Activated CD8-positive, alpha-beta T cell treated with anti-CD3 and anti-CD28 coated beads for 36 hours (primary cell): ENCODE measurements at places on chromosomes 6 and 20. TPM values are rescaled to one million over a fixed set of nuclear protein-coding genes. Genes with fewer than 3 reads are reported as not detected.

The HLA-A gene
- total RNA-seq: 1,275 TPM

The HFE gene
- total RNA-seq: 0.56 TPM

The ADGB gene
- not detected for total RNA-seq

The RIPPLY2 gene
- not detected for total RNA-seq

DNA sequence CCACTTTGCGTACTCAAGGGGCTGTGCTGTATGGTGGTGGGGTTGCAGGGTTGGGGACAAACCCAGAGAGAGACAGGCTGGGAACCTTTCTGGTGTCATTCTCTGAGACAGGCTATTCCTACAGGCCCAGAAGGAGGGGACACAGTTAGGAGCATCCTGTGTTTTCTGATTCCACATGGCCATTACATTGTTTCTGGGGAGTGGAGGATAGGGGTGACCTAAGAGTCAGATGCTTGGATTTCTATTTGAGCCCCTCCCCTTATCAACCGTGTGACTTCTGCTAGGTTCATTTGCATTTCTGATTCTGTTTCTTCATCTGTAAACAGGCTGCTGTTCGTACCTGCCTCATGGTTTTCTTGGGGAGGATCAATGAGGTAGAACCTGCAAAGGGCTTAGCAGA is 29.4 kb upstream of the EPB41L1 start:
- H3K27me3 ChIP-seq: no peaks in the 10 kb centered on the region
- no peak overlapping the region for H3K4me3 ChIP-seq
- H3K27ac ChIP-seq: no peak overlapping the region
- H3K36me3 ChIP-seq: no peaks in the 10 kb centered on the region

DNA sequence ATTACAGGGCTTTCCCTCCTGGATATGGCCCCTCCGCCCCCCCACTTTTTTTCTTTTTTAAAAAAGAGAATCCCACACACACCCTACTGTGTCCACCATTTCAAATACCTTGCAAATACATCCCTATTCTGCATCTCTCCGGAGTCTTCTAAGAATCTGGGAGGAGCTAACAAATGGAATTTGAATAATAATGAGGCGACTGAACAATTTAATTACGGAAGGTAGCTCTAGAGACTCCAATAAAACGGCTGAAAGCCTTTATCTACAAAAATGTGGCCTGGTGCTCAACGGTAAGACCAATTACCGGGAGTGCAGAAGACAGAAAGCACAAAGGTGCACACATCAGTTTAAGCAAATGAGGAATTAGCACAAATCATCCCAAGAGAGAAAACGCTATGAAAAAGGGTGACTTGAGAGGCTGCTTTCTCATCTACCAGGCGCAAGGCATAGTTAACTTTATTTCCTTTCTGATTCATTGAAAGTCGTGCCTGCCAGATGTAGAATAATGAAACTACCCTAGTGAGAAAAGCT is 1.8 kb downstream of the RRAGD start:
- peaks cover 23% of the 10 kb centered on the region for H3K4me1 ChIP-seq
- peak overlapping the region; percentile 86 for H3K4me3 ChIP-seq
- H3K27ac ChIP-seq: no peak overlapping the region

- no peaks in the 10 kb centered on the region for H3K4me1 ChIP-seq
- H3K27me3 ChIP-seq: no peaks in the 10 kb centered on the region
- no peak for DNase-seq
- H3K27ac ChIP-seq: no peak overlapping the region
- H3K4me3 ChIP-seq: no peak overlapping the region
- H3K36me3 ChIP-seq: peaks cover 5% of the 10 kb centered on the region
Measured at GRCh38 chr6:41801380-41801779, 13.9 kb downstream of the TOMM6 start.
